ENCODE measurements at places on chromosomes 16 and 17.

DNA sequence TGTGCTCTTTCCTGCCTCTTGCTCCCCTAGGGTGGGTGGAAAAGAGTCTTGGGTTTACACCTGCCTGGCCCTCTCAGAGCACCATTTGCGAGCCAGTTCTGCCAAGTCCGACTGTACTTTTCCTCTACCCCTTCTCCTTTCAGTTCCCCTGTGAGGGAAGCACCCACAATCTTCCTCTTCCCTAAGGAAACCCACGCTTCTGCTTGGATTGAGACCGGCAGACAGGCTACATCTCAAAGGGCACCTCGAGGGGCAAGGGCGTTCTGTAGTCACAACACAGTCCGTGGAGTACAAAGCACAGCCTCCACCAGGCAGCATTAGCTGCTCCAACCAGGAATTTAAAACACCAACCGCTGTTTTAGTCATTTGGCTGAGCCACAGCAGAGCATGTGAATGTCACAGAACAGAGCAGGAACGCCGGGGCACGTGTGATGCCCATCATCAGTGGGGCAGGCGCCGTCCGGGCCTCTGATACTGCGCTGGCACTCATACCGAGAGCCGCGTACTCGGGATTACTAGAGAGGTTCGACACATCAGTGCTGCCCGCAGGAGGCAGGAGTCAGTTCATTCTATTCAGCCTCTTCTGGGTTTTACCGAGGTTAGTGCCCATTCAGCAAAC, 13.7 kb upstream of the MNT start:
- DNase-seq: no peak

DNA sequence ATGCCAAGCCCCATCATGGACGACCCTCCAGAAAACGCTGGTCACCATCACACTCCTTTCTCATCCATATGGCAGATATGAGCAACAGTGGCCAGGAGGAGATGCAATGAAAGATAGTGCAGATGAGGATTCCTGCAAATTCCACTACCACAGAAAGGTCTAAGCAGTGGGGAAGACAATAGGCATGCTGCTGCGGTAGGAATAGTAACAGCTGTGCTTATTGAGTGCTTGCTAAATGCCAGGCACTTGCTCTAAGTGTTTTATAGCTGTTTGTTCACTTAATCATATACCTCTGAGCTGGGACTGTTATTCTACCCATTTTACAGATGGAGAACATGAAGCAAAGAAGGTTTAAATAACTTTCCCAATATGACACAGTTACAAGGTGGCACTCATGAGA, 46.6 kb upstream of the AKAP1 start:
- no peak for DNase-seq

DNA sequence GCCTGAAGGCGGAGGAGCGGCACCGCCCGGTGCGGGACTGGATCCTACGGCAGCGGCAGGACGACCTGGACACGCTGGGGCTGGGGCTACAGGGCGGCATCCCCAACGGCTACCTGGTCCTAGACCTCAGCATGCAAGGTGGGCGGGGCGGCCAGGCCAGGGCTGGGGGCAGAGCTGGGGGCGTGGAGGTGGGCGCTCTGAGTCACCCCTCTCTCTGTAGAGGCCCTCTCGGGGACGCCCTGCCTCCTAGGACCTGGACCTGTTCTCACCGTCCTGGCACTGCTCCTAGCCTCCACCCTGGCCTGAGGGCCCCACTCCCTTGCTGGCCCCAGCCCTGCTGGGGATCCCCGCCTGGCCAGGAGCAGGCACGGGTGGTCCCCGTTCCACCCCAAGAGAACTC, 7.9 kb downstream of the MSLN start:
- DNase-seq: no peak

GRCh38 chr16:77169650-77170236, 21.2 kb upstream of the MON1B start:
- no peak for DNase-seq

Data from H54 (cell line).